Activated CD8-positive, alpha-beta memory T cell treated with anti-CD3 and anti-CD28 coated beads, Interleukin-2, amount 10 ng/mL, durations not matched to agents 7 days and 5 days (primary cell): ENCODE measurements at places on chromosomes 3 and 15.
A peak's percentile ranks its signal among the peaks of the same experiment; 100 is the strongest.

DNA sequence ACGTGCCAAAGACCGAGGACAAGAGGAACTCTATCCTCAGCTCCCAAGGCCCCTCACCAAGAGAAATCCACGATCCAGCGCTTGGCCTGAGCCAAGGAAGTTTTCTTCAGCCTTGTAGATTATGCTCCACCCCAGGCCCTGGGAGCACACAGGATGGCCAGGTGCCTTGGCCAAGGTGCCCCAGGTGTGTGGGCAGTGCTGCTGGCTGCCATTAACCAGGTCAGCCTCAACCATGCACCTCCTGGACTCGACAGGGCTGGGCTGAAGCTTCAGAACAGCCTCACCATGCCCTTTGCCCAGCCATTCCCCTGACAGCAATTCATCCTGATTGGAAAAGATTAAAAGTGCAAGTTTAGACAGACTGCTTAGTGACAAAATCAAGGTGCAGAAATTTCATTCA, 10.9 kb upstream of the MESP1 start:
- H3K4me1 ChIP-seq, result peaks cover 6% of the 10 kb centered on the region
- no peaks in the 10 kb centered on the region for H3K36me3 ChIP-seq
- no peak overlapping the region for H3K27ac ChIP-seq
- H3K4me3 ChIP-seq, result no peak overlapping the region
- DNase-seq, result no peak

DNA sequence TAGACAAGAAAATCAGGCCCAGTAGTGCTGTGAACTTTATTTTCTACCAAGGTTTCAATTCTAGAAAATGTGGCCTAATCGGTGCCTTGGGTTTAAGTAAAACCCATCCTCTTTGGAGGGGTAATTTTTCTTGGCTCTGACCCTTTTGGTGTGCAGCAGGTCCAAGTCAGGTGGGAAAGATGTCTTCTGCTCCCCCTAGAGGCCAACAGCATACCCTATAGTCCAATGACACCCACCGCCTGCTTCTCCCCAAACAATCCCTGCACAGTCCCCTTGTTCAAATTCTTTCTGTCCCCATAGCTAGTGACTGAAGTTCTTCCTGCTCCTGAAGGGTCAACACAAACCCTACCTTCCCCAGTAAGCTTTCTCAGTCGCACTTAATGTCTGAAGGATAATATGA, 261.8 kb upstream of the GOLGA6L4 start:
- no peak for DNase-seq
- no peaks in the 10 kb centered on the region for H3K4me1 ChIP-seq
- no peaks in the 10 kb centered on the region for H3K27me3 ChIP-seq
- no peak overlapping the region for H3K4me3 ChIP-seq
- H3K36me3 ChIP-seq, result no peaks in the 10 kb centered on the region

DNA sequence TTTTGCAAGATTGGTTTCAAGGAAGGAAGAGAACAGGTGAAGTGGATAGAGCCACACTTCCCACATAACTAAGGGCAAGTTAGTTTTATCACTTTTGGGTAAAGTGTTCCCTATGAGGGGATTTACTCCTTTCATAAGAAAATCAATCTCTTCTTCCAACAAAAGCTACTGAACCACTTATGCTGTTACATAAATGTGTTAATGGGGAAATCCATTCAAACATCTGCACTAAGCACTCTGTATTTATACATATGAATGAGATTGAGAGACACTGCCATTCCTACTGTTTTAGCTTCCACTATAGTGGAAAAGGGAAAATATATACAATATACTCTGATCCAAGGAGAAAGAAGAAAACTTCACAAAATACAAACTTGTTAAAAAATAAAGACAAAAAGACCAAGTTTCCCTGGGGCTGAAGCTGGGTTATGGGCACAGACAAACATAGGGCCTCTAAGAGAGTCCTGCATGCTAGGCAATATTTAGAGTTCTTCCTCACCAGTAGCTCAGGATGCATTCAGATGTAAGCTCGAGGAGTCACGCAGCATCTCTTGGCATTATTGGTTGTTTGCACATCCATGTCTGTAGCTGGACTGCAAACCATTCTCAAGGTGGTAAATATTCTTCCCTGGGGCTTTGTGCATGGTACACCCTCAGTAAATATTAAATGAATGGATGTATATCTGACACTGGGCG, 454.2 kb downstream of the FGF12 start:
- no peak for DNase-seq
- H3K27ac ChIP-seq, result no peak overlapping the region
- no peak overlapping the region for H3K4me3 ChIP-seq
- H3K36me3 ChIP-seq, result no peaks in the 10 kb centered on the region

- H3K27ac ChIP-seq, result no peak overlapping the region
- H3K4me3 ChIP-seq, result no peak overlapping the region
- DNase-seq, result no peak
- no peaks in the 10 kb centered on the region for H3K27me3 ChIP-seq
These were observed 67.5 kb downstream of the PROS1 start for GRCh38 chr3:93906245-93906644.

DNA sequence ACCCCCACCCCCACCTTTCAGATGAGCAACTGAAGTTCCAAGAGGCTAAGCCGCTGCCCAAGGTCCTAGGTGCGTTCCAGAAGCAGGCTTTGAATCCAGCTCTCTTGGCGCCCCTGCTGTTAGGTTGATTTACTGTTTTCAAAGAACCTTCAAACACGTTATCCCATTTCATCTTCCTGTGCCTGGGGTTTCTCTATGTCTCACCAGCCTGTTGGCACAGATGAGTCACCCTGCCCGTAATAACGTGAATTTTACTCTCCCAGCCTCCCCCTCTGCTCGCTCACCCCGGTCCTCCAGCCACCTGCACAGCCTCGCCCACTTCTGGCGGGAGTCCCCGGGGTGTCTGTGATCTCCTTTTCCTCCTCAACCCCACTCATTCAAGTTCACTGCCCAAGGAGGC, 13.0 kb upstream of the TSEN2 start:
- H3K4me3 ChIP-seq, result no peak overlapping the region
- DNase-seq, result peak; percentile 63
- H3K36me3 ChIP-seq, result no peaks in the 10 kb centered on the region
- peak overlapping the region; percentile 42 for H3K27ac ChIP-seq
- H3K4me1 ChIP-seq, result peaks cover 22% of the 10 kb centered on the region

- no peak for DNase-seq
- H3K27me3 ChIP-seq, result no peaks in the 10 kb centered on the region
- H3K4me3 ChIP-seq, result no peak overlapping the region
- no peak overlapping the region for H3K27ac ChIP-seq
- peaks cover 46% of the 10 kb centered on the region for H3K36me3 ChIP-seq
These were observed 50.8 kb downstream of the ZNF148 start for GRCh38 chr3:125324341-125324740.

DNA sequence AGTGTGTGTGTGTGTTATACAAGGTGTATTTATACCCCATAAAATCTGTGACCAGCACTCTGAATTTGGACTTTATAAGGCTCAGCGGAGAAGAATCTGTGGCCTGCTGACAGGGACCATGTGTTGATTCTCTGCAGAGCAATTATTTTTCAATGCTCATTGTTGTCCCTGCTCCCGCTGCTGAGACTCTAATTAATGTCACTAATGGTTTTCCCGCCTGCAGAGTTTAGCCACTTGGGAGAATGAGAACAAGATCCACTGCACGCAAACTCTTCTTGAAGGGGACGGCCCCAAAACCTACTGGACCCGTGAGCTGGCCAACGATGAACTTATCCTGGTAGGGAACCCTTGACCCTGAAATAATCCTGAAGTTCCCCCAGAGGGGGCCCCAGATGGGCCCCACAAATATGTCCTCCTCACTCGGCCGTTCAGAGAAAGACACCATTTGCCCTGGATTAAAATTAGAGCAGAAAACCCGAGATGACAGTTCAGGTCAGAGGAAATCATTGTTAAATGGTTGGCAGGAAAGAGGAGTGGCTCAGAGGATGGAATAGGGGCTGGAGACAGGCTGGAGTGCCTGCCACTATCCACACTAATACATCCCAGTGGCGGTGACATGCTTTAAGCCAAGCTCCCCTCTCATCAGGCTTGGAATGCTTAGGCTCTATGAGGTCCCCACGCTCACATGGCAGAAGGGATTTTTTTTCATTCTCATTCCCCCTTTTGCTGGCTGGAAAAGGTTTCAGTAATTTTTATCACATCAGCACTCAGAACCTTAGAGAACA, 3.3 kb downstream of the CRABP1 start:
- no peak overlapping the region for H3K4me3 ChIP-seq
- DNase-seq, result no peak
- H3K36me3 ChIP-seq, result no peaks in the 10 kb centered on the region
- no peak overlapping the region for H3K27ac ChIP-seq

DNA sequence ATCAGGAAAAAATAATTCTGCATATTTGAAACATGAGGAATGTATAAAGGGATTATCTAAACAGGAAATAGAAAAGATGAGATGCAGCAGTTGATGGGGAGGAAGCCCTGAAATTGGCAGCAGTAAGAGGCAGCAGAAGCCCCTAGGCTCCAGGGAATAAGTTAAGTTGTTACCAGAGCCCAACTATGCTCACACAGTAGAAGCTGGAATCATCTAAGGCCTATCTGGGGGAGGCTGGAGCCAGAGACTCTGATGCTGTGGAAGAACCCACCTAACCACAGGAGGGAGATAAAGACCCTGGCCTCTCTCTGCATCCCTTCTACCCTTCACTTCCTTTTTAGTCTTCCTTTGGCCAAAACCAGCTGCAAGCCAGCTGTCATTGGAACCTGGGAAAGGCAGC, 519.7 kb downstream of the DIPK2A start:
- H3K4me3 ChIP-seq, result no peak overlapping the region
- H3K27me3 ChIP-seq, result no peaks in the 10 kb centered on the region
- no peak overlapping the region for H3K27ac ChIP-seq

DNA sequence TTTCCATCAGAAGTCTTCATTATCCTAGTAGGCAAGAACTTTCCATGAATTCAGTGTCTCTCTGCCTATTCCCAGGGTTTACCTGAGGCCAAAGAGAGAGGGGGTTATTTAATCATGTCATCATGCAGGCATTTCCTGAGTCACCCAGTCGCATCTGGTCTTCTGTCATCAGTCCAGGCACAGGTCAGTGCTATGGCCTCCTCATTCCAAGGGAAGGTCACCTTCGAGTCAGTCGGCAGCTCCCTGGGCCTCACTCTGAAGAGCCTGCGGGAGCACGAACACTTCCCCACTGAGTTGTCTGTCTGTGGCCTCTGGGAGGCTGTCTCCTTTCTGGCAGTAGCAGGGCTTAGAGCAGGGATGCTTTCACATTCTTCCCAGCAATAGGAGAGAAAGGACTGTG, 26.2 kb upstream of the LRTM1 start:
- DNase-seq, result no peak
- H3K27ac ChIP-seq, result no peak overlapping the region
- no peaks in the 10 kb centered on the region for H3K36me3 ChIP-seq
- H3K4me3 ChIP-seq, result no peak overlapping the region
- no peaks in the 10 kb centered on the region for H3K4me1 ChIP-seq
- H3K27me3 ChIP-seq, result no peaks in the 10 kb centered on the region

DNA sequence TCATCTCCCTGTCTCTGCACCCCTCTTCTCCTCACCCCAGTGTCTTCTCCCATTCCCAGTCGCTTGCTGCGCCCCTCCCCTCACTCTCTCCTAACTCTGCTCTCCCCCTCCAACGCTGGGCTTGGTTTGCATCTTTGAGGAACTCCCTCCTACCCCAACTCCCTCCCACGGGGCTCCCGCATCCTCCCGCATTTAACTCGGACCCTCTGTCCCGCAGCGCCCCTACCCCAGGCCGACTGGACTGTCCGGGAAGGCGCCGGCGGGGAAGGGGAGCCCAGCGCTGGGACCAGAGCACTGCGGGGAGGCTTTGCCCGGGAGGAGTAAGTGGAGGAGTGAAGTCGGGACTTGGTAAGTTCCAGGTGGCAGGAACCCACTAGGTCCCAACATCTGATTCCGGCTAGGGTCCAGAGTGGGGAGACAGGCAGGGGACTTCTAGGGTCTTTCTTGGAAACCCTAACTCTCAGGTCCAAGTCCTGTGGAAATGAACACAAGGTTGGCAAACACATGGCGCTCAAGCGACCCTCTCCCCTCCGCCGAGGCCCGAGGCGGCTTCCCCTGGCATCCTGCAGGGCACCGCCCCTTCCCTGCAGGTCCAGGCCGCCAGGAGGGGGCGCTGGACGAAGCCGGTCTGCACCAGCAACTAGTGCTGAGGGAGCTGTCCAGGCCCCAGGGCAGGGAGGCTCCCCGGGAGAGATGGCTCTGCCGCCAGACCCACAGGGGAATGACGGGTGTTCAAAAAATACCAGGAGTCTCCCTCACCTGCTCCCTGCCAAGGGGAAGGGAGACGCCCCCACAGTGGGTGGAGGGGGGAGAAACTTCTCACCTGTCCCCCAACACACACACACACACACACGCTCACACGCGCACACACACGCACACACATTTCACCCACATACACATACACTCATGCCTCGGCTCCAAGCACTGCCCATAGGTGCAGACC, 53.2 kb downstream of the LHFPL4 start:
- no peaks in the 10 kb centered on the region for H3K36me3 ChIP-seq
- no peak overlapping the region for H3K27ac ChIP-seq
- peak; percentile 77 for DNase-seq
- no peak overlapping the region for H3K4me3 ChIP-seq

DNA sequence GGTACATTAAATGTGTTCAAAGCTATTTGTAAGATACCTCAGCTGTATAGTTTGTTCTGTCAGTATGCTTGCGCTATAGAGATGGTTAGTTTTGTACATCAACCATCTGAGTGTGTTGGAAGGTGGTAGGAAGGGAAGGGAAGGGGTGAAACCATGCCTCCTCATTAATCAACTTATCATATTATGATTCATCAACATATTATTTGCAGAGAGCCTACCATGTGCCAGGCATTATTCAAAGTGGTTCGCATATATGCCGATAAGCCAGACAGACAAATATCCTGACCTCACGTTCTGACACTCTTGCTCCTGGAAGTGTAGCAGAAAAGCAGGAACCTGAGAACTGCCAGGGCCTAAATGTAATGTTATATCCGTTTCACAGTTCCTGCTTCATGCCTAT, 248.1 kb upstream of the NR2E3 start:
- no peaks in the 10 kb centered on the region for H3K36me3 ChIP-seq
- H3K27ac ChIP-seq, result no peak overlapping the region
- H3K27me3 ChIP-seq, result peaks cover 11% of the 10 kb centered on the region
- no peak for DNase-seq

GRCh38 chr15:64903326-64903950, 8.3 kb upstream of the ANKDD1A start:
- peaks cover 39% of the 10 kb centered on the region for H3K4me1 ChIP-seq
- H3K27me3 ChIP-seq, result peaks cover 5% of the 10 kb centered on the region
- H3K4me3 ChIP-seq, result no peak overlapping the region
- H3K36me3 ChIP-seq, result peaks cover 26% of the 10 kb centered on the region

- H3K27ac ChIP-seq, result no peak overlapping the region
- peaks cover 2% of the 10 kb centered on the region for H3K4me1 ChIP-seq
- no peak for DNase-seq
- no peak overlapping the region for H3K4me3 ChIP-seq
- H3K36me3 ChIP-seq, result peaks cover 1% of the 10 kb centered on the region
These were observed 40.6 kb downstream of the SLC25A26 start for GRCh38 chr3:66261355-66261754.

DNA sequence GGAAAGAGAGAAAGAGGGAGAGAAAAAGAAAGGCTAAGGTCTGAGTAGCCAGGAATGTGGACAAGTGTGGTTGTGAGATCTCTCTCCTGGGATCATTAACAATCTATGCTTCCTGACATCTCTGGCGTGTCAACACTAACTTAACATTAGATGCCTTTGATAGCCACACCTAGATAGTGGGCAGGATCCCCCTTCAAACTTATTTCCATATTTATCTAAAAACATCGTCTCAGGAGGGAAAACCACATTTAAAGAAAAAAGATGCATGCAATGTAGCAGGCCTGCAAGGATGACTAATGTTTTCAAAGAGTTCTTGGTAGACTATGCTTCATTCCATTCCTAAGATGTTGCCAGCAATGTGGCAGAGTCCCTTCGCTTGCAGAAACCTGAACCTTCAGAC, 80.9 kb downstream of the MLH1 start:
- H3K4me3 ChIP-seq, result no peak overlapping the region
- H3K4me1 ChIP-seq, result peaks cover 9% of the 10 kb centered on the region
- no peak overlapping the region for H3K27ac ChIP-seq
- no peak for DNase-seq
- H3K27me3 ChIP-seq, result no peaks in the 10 kb centered on the region
- peaks cover 30% of the 10 kb centered on the region for H3K36me3 ChIP-seq
